ENCODE measurements at places on chromosomes 4 and X.

GRCh38 chr4:86481440-86481839 lies 112.7 kb upstream of the PTPN13 start:
- no peak for DNase-seq

GRCh38 chr4:3866813-3867129 lies 100.6 kb downstream of the ADRA2C start:
- no peak for DNase-seq

DNA sequence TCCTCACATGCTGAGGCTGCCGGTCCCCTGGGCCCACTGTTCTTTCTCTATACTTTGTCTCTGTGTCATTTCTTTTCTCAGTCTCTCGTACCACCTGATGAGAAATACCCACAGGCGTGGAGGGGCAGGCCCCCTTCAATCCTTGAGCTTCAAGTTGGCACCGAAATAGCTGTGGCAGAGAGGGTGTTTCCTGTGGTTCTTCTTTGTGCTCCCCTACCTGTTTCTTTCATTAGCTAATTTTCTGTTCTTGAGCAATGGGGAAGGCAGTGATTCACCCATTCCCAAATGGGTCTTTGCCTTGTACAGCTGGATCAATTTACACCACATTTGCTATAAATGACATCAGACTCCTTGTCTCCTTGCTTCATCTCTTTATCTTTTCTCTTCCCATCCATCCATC lies 2.1 kb upstream of the CYSLTR1 start:
- DNase-seq: no peak

DNA sequence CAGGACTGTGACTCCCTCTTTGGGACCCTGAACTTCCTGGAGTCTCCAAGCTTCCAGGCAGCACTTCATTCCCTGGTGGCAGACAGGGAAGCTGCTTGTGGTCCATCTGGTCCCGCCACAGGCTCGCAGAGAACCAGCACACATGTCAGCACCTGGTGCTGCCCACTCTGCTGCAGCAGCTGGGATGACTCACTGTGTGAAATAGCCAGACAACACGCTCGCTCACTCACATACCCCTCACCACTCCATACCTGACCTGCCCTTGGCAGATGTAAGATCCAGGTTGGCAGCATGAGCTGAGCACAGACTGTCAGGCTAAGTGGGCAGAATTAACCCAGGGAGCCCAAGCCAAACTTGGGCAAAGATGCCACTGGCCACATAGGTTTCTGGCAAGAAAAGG lies 613.5 kb downstream of the PCDH18 start:
- no peak for DNase-seq

DNA sequence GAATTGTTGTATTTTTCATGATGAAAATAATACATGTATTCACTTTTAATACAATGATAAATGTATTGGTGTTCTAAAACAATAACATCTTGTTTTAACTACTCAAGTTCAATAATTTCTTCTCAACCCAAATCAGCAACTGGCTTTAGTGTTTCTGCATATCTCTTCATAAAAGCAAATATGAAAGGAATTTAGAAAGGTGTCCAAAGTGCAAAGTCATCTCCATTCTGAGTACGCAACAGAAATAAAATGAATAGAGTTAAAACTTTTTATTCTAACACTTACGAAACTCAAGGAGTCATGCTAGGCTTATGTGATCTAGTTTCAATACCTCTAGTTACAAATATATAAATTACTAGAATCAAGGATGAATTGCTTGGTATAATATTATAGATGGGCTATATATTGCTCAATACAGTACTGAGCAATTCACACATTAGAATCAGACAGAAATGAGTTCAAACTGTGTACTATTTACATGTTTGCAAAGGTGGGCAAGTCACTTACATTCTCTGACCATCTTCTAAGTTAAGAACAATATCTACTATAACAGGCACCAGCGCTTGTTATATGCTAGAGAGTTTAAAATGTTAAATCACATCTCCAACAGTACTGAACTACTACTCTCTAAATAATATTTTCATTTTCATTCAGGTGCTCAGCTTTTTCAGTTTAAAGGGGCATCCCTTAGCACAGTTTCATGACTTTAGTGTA lies 51.5 kb downstream of the PPA2 start:
- DNase-seq: no peak
